A549 treated with CpdA at 1 μM for 4 hours (cell line): ENCODE measurements at places on chromosomes 7 and 10. TPM values are rescaled to one million over a fixed set of nuclear protein-coding genes. Genes with fewer than 3 reads are reported as not detected.

The FBXL13 gene
- 0.12 to 0.61 TPM (median 0.27 TPM) in 5 replicates for total RNA-seq

The TRPV5 gene
- not detected in 5 replicates for total RNA-seq

The IFIT2 gene
- 2.3 to 4.9 TPM (median 3.1 TPM) in 5 replicates for total RNA-seq

The AOAH gene
- total RNA-seq, result 0.05 TPM in 1 of 5 replicates, not detected in the others

The CPED1 gene
- 0.01 TPM in 1 of 5 replicates, not detected in the others for total RNA-seq

The ABCB1 gene
- 0.08 to 0.18 TPM (median 0.15 TPM) in 3 of 5 replicates, not detected in the others for total RNA-seq

The TMEM139 gene
- total RNA-seq, result 0.48 to 1.1 TPM (median 1.0 TPM) in 5 replicates

The VWDE gene
- total RNA-seq, result 0.31 to 0.84 TPM (median 0.48 TPM) in 5 replicates

The CYP2C9 gene
- total RNA-seq, result 0.07 to 0.11 TPM in 2 of 5 replicates, not detected in the others

The TCAF2 gene
- total RNA-seq, result 0.16 to 0.36 TPM (median 0.24 TPM) in 5 replicates

The GRM3 gene
- total RNA-seq, result not detected in 5 replicates

The FAM25C gene
- total RNA-seq, result 1.2 to 4.7 TPM (median 1.8 TPM) in 3 of 5 replicates, not detected in the others

The GPER1 gene
- total RNA-seq, result 0.69 to 1.0 TPM (median 0.89 TPM) in 5 replicates
